8988T (cell line): ENCODE measurements at places on chromosomes 12 and 14.

DNA sequence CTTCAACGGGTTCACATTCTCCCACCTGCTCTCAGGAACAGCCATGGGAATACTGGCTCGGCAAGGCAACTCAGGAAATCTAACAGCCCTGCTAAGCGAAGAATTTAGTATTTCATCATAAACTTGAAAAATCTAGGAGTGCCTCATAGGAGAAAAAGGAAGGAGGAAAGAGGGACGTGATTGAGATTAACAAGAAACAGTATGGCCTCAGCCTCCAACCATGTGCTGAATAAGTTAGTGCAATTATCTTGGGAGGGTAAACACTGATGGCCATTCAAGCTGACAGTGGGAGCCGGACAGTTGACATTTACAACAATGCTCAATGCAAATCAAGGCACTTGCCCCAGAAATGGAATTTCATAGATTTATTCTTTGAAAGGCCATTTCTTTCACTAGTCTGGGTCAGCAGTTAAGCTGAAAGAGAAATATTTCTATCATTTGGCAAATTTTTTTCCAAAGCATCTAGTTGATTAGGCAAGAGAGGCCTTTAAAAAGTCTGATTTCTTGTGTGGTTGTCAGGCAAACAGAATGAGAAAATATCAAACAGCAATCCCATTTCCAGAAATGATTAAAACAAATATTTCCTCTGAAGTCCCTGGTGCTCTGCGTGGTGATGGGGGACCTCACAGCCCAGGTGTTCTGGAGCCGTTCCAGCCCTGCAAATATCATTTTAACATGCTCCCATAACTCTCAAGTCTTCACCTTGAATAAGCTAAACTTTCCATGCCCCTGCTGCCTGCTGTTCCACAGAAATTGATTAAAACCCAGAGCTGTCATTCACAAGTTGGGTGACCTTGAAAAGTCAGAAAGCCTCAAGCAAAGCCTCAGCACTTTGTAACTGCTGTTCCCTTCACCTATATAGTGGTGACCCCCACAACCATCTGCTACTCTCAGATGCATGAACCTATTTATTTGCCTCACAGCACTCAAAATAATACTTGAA, 121.6 kb downstream of the PHLDA1 start:
- DNase-seq: no peak

- DNase-seq: no peak
Observed at GRCh38 chr12:124694846-124695497, 127.6 kb upstream of the NCOR2 start.

DNA sequence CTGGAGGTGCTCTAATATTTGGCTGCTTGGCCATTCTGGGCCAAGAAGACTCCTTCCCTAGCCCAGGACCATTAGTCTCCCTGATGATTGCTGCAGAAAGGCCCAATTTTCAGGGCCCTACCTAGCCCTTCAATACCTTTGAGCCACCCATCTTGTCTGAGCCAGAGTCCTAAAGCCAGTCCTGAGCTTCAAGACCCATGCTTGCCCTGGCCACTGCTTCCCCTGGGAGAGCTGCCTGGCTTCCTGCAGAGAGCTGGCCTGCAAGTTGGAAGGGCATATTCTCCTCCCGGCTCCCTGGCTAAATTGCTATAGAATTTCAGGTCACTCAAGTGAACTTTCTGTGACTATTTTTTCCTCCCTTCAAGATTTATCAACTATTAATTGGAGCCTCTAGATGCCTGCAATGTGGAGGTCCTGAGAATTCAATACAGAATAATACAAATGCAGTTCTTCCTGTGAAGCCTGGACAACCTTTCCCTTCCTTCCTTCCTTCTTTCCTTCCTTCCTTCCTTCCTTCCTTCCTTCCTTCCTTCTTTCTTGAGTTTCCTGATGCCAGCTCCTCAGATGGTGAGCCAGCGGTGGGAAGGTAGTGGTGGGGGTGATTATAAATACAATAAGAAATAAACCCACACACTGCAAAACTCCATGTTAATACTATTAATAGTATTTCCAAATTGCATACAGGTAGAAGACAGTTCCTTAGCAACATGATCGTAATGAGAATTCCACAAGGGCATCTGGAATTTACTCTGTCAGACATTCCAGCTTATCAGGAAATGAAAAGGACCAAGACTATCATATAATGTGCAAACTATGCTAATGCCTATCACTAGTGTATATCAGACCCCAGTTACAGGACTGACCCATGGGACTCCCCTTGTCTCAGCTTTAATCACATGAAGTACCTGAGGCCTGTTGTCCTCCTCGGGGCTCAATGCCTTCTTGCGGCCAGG, 108.1 kb downstream of the ZFP36L1 start:
- DNase-seq: no peak

DNA sequence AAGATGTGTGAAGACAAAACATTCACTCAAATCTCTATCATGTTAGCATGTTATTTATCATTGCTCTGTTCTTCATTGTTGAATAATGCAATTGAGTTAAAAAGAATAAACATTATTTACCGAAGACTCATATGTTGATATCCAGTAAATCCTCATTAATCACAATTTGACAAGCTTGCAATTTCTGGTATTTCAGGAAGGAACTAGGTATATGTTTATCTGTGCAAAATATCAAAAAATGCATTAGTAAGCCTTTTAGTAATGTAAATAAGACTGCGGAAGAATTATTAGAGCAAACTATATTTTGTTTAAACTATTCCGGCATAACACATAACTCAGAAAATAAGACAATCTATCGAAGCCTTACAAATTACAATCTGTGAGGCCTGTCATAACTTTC, 222.7 kb upstream of the NOVA1 start:
- DNase-seq: no peak

DNA sequence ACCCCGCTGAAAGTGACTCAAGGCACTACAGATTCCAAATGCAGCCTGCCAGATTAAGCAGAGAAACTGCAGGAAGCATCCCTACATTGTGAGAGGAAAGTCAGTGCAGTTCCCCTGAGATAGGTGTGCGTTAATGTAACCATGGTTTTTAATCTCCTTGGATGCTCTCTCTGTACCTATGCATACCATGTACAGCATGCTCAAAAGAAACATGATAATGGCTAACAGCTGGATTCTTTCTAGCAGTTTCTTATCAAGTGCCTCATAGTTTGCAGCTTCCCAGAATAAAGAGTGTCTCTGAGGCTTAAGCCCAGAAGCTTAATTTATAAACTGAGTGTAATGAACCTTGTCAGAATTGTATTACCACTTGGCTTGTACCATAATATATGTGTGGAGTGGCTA, 17.1 kb upstream of the MDM1 start:
- no peak for DNase-seq

GRCh38 chr14:50607181-50607580, 47.2 kb downstream of the ATL1 start:
- DNase-seq: no peak

GRCh38 chr12:70052476-70052875, 190.8 kb upstream of the CNOT2 start:
- DNase-seq: no peak

GRCh38 chr12:78385541-78385940, 479.0 kb upstream of the SYT1 start:
- DNase-seq: no peak

GRCh38 chr14:20857630-20858261, 33.4 kb upstream of the RNASE3 start:
- DNase-seq: no peak

- DNase-seq: no peak
Observed at GRCh38 chr12:22321638-22322037, 12.9 kb downstream of the ST8SIA1 start.
